Tongue (tissue), 3 donors: ENCODE measurements at places on chromosomes 7 and 10.

DNA sequence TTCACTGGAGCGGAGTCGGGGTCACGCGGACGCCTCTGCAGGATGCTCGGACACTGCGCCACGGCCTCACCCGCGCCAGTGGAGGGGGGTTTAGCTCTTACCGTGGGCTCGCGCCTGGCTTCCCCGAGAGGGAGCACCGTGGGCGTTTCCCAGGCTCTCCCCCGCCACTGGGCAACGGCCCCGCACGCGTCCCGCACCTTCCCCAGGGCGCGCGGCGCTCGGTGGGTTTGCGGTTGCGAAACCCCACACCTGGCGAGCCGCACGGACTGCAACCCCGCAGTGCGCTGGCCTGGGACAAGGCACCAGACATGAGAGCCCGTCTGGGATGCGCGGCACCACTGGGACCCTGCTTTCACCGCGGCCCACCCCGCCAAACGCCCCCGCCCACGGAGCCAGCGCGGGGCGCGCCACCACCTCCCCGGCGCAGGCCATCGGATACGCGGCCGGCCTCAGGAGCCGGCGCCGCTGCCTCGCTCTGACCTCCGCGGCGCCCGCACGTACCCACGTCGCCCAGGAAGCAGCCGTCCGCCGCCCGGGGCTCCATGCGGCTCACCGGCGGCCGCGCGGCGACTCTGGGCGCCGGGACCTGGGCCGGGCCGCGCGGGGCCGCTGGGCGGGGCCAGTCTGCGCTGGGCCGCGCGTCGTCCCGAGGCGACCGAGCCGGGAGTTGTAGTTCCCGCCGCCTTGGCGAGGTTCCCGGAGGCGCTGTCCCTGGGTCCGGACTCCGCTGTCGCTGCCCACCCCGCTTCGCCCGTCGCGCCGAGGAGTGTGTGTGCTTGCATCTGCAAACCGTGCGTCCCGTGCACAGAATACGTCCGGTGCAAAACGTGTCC, at the start of gene ASB13:
Gene ASB13, minus strand, starts transcription at position 588 of the 833 bp plus-strand sequence. Its CDS starts 44 bp downstream, at position 544.
- DNase-seq: peak; percentile 83

DNA sequence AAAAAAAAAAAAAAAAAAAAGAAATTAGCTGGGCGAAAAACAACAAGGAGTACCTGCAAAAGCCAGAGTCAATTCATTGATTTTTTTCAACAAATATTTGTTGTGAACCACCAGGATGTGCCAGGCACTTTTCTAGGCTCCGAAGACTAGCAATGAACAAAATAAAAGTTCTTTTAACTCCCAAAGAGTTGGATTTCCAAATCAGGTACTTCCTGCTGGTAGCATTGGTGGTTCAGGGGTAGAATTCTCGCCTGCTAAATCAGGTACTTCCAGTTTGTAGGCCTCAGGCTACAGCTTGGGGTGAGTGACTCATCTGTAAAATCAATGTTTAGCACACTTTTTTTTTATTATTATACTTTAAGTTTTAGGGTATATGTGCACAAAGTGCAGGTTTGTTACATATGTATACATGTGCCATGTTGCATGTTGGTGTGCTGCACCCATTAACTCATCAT, 10.9 kb downstream of the PPA1 start:
- no peak for DNase-seq

DNA sequence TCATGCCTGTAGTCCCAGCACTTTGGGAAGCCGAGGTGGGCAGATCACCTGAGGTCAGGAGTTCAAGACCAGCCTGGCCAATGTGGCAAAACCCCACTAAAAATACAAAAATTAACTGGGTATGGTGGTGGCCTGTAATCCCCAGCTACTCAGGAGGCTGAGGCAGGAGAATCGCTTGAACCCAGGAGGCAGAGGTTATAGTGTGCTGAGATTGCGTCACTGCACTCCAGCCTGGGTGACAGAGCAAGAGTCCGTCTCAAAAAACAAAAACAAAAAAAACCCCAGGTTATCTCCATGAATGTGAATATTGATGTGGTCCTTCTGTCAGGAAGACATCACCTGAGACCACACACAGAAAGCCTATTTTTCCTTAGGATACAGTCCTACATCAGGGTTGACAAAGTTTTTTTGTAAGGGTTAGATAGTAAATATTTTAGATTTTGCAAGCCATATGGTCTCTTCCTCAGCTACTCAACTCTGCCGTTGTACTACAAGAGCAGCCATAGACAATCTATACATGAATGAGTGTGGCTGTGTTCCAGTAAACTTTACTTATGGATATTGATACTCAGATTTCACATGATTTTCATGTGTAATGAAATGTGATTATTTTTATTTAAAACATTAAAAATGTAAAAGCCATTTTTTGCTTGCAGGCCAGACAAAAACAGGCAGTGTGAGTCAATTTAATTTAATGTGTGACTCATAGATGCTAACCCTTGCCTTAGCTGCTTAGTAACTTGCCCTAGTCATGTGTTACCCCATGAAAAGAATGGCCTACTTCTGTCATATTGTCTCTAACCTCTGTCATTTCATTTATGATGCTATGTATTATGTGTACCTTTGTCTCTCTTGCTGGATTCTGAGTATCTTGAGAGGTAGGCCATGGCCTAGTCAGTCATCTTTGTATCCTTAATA, 78.1 kb downstream of the TPST1 start:
- no peak for DNase-seq

- DNase-seq: no peak
Measured at GRCh38 chr7:157964521-157964920, 623.1 kb downstream of the PTPRN2 start.

GRCh38 chr10:129491123-129491734, 24.2 kb downstream of the MGMT start:
- no peak for DNase-seq

GRCh38 chr10:36446881-36447280, 678.5 kb upstream of the ANKRD30A start:
- DNase-seq: peak; percentile 90

DNA sequence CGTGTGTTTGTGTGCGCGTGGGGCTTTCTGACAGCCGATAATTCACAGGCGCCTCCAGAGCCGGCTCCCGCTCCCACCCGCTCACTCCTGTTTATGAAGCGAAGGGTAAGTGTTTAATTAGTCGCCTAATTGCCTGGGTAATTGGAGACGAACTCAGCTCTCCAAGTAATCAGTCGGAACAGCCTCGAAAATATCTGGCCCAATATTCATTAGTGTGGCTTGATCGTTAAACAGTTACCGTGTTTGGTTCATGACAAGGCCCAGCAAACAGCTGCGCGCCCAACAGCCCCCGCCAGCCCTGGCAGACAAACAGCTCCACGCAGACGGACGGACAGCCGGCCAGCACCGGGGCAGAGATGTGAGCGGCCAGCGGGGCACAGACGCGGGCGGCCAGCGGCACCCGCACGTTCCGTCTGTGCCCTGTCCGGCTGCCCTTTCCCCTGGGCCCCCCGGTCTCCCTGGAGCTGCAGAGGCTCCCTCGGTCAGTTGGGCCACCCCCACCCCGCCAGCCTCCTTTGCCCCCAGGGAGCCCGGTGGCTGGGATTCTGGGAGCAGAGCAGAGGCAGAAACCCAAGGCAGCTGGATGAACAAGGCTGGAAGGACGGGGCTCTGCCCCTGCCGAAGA, 98.2 kb downstream of the UNCX start:
- DNase-seq: no peak

DNA sequence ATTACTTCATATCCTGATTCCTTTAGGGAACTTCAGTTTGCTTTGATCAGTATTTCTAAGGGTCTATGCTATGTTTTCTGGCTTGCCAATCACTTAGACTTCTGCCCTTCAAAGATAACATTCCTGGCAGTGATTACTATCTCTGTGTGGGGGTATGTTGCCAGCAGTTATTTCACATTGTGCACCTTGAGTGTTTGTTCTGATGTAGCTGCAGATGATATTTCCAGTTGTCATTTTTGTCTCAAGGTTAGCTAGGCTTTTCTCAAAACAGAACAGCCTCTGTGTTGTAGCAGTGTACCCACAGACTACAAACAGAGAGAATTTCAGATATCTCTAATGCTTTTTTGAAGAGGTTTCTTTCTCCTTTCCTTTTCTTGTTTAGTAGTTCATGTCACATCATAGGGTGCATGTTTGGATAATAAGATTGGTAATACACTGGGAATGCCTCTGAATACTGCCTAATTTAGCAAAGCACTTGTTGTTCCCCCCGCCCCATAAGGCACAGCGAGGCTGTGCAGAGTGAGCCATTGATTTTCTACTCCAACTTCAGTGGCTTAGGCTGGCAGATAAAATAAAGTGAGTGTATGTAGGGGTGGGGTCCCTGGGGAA, 134.7 kb upstream of the AGR3 start:
- no peak for DNase-seq

GRCh38 chr10:520402-520787, 169.1 kb downstream of the DIP2C start:
- peak; percentile 48 for DNase-seq

DNA sequence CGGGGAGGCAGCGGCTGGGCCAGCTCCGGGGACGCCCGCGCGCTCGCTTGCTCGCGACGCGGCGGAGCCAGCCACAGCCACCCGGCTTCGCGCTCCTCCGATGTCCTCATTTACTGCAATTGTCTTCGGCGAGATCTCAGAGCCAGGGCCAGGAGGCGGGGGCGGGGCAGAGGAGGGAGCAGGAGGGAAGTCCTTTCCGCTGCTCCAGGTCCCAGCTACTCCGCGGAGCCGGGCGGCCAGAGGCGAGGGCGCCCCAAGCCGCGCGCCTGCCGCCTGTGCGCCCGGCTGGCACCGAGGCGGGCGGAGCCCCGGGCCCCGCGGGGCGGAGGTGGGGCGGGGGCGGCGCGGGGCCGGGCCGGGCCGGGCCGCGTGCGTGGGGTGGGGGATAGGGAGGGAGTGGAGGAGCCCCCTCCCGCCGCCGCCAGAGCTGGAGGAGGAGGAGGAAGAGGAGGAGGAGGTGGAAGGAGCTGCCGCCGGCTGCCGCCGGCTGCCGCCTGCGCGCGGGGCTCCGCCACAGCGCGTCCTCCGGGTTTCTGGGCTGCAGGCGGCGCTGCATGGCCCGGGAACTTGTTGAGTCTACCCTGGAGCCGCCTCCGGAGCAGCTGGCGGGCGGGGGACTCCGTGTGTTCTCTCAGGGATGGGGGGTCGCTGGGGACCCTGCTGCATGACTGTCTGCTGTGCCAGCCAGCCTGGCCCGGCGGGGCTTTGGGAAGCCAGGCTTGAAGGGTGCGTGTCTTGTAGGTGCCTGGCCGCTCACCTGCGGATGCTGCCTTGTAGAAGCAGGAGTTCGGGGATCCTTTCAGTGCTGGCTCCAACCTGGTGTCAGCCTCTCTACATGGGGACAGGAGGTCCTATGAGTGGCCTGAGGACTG, at the start of gene INSYN2A:
Gene INSYN2A, minus strand, starts transcription at position 310 of the 872 bp plus-strand sequence. CDS start 20,196 bp downstream, outside the sequence.
- peak; percentile 76 for DNase-seq

DNA sequence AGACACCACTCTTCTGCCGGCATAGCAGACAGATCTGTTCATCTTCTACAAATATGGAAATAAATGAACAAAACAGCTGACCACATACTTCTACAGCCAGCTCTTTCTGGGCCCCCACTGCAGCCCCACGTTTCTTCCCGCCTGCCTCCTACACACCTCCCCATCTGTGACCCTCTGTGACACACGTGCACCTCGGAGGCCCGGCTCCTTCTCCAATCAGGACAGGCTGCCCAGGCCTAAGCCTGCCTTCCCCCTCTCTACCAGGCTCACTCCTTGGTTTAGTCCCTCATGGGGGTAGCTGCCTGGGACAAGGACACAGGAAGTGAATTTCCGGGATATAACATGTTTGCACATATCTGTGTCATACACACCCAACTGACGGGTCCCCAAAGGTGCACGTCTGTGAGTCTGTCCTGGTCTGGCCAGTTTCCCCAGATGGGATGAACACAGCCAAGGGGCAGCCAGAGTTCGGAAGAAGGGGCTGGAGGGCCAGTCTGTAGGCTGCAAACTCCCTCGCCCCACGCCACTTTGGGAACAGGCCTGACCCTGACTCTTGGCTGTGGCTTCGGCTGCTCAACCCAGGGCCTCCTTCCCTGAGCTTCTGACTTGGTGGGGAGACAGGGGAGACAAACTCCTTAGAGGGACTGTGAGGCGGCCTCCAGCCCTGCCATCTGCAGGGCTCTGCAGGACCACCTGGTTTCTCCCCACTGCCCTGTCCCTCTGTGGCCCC, 30.3 kb downstream of the PITRM1 start:
- DNase-seq: no peak

GRCh38 chr7:26856176-26856985, 8.0 kb downstream of the SKAP2 start:
- DNase-seq: peak; percentile 24

GRCh38 chr7:13286916-13287315, 599.5 kb downstream of the ARL4A start:
- DNase-seq: no peak

DNA sequence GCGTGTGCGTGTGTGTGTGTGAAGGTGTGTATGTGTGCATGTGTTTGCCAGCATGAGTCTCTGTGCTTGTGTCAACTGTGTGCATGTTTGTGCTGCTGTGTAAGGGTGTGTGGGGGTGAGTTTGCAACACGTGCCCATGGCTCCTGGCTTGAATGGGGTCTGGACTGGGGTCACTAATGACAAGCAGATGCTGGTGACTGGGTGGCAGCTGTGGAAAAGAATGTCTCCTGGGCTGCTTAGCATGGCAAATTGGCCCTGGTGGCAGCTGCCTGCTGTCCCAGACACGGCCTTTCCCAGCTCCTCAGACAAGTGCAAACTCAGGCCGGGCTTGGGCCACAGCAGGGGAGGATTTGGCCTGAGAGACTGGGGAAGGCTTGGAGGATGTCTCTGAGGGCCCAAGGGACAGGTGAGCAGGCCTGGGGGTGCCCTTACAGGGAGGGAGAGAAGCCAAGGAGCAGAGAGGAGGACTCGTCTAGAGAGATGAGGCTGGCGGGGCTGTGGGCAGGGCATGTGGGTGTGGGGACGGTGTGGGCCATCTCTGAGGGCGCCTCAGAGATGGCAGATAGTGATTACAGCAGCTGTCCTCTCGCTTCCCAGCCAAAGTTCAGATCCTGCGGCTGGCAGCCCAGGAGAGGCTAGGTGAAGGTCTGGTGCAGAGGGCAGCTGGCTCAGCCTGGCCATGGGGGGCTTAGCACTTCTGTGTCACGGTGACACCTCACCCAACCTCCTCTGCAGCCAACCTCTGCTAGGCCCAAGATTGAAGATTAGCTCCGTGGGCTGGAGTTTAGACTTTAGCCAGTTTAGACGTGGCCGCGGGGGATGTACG, 1.5 kb downstream of the AQP1 start:
- peak; percentile 77 for DNase-seq

- no peak for DNase-seq
Measured at GRCh38 chr10:131272897-131273451, 38.5 kb downstream of the TCERG1L start.

DNA sequence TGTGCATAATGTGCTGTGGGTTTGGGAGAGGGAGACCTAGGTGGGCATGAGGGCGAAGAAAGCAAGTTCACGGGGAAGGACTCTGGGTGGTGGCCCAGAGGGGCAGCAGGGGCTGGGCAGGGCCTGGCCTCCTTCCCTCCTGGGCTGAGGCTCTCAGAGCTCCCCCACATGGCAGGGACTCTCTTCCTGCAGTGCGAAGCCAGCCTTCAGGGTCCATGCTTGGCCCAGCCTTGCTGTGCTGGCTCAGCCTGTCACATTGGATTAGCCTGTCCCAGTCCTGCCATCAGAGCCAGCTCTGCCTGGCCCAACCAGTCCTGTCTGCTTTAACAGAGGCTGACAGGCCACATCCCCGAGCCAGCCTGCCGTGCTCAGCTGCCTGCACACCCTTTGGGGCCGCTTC, 20.4 kb upstream of the ZNF488 start:
- no peak for DNase-seq
